ENCODE measurements at places on chromosomes 6 and 20.

- DNase-seq = peak; percentile 55
Observed at GRCh38 chr20:51444467-51444866, 98.1 kb downstream of the NFATC2 start.

GRCh38 chr6:12403947-12404647, 113.9 kb downstream of the EDN1 start:
- DNase-seq = no peak

- DNase-seq = no peak
Observed at GRCh38 chr6:82385102-82385501, 21.5 kb downstream of the TPBG start.

DNA sequence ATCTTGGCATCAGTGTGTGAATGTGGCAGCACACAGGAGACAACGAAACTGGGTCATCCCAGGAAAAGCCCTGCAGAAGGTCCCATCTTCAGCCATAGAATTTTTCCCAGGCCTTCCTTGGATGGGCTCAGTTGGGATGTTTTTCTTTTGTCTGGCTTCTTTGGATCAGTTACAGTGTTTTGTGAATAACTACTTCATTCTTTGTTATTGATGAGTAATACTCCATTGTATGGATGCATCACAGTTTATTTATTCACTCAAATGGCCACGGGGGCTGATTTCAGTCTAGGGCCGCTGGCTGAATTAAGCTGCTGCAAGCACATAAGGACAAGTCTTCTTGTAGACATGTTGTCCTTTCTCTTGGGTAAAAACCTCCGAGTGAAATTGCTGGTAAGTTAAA, 81.3 kb upstream of the CD93 start:
- DNase-seq = no peak

- peak; percentile 20 for DNase-seq
Observed at GRCh38 chr6:118748311-118749062, 97.1 kb upstream of the CEP85L start.

GRCh38 chr6:85465762-85466161, 15.9 kb downstream of the NT5E start:
- DNase-seq = no peak

GRCh38 chr6:15171026-15171425, 74.8 kb upstream of the JARID2 start:
- no peak for DNase-seq

GRCh38 chr6:148864941-148865340, 118.1 kb downstream of the UST start:
- DNase-seq = no peak

DNA sequence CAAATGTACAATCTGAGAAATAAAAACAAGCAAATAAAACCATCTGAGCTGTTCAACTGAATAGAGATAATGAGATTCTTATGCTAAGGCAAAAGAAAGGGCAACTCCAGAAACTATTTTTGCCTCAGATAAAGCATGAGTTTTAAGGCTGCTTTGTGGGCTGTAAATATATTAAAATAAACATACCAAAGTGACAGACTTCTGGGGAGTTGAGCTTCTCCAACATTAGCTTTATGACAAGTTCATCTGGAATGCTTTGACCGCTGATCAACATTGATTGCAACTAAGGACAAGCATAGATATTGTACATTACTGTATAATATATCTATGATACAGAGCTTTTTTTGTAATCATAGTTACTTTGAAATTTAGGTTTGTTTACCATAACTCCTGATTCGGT, 19.3 kb downstream of the AK9 start:
- peak; percentile 54 for DNase-seq

- DNase-seq = no peak
Observed at GRCh38 chr20:50516180-50516934, 6.2 kb downstream of the PTPN1 start.

DNA sequence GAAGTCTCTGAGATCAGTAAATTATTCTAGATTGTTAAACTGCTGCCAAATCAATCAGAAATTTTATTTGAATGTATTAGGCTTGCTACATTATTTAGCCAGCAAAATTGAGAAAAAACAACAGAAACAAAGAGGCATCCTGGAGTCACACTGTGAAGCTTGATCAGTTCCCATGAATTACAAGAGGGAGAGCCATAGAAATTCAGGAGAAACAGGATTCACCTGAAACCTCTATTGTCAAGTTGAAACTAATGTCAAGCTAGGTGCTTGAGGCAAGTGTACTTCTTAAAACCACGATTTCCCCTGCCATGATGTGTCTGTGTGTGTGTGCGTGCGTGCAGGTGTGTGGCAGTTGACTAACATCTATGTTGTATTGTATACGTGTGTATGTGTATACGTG, 439.1 kb upstream of the NOX3 start:
- DNase-seq = no peak

GRCh38 chr6:47697925-47698324, 455 bp upstream of the ADGRF4 start:
- no peak for DNase-seq

- no peak for DNase-seq
Observed at GRCh38 chr6:154814063-154814462, 80.8 kb downstream of the SCAF8 start.

GRCh38 chr6:21887231-21888185, 294.0 kb downstream of the SOX4 start:
- DNase-seq = no peak

GRCh38 chr6:129749749-129750120, 39.8 kb upstream of the ARHGAP18 start:
- peak; percentile 80 for DNase-seq

GRCh38 chr6:41505122-41506049, 40.8 kb upstream of the FOXP4 start:
- DNase-seq = peak; percentile 63

GRCh38 chr6:43769526-43770371, at the start of gene VEGFA:
Gene VEGFA, plus strand, starts transcription at chr6:43770211.
- DNase-seq = peak; percentile 78

- DNase-seq = peak; percentile 96
Observed at GRCh38 chr6:63527658-63528514, 44.4 kb upstream of the LOC128125822 start.

DNA sequence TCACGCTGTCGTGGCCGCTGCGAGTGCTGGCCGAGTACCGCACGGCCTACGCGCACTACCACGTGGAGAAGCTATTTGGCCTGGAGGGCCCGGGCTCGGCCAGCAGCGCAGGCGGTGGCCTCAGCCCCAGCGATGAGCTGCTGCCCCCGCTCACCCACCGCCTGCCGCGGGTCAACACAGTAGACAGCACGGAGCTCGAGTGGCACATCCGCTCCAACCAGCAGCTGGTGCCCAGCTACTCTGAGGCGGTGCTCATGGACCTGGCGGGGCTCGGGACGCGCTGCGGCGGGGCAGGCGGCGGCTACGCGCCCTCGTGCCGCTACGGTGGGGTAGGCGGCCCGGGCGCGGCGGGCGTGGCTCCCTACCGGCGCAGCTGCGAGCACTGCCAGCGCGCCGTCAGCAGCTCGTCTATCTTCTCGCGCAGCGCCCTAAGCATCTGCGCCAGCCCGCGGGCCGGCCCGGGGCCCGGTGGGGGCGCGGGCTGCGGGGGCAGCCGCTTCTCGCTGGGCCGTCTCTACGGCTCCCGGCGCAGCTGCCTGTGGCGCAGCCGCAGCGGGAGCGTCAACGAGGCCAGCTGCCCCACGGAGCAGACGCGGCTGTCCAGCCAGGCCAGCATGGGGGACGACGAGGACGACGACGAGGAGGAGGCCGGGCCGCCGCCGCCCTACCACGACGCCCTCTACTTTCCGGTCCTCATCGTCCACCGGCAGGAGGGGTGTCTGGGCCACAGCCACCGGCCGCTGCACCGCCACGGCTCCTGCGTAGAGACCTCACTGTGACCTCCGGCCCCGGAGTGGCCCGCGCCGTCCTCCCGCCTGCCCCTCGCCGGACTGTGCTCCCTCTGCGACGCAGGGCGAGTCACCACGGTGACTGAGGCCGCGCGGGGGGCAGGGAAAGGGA, 5.7 kb downstream of the TMEM151B start:
- no peak for DNase-seq

DNA sequence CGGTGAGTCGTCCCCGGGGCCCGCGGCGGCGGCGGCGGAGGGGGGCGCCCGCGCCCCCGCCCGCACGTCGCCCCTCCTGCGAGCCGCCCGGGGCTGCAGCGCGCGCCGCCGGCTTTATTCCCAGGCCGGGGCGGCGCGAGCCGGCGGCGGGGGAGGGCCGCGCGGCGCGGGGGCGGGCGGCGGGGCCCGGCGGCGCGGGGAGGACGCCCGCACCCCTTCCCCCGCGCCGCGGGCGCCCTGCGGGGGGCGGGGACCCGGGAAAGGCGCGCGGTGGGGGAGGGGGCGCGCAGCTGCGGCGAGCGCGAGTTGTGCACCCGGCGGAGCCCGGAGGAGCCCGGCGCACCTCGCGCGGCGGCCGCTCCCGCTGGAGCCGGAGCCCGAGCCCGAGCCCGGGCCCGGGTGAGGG, 646 bp downstream of the HMGA1 start:
- no peak for DNase-seq

- DNase-seq = peak; percentile 6
Observed at GRCh38 chr20:54793291-54793992, 318.0 kb downstream of the DOK5 start.

GRCh38 chr20:18742841-18743240, 70.7 kb upstream of the SCP2D1 start:
- no peak for DNase-seq

GRCh38 chr20:1881240-1881835, 13.9 kb upstream of the SIRPA start:
- no peak for DNase-seq

- no peak for DNase-seq
Observed at GRCh38 chr20:23643659-23644058, 5.9 kb upstream of the CST3 start.

GRCh38 chr20:25496165-25496967, 88.9 kb downstream of the GINS1 start:
- no peak for DNase-seq

- no peak for DNase-seq
Observed at GRCh38 chr20:11677428-11677827, 240.3 kb upstream of the BTBD3 start.

GRCh38 chr6:109164331-109164730, 69.0 kb downstream of the CEP57L1 start:
- DNase-seq = no peak

DNA sequence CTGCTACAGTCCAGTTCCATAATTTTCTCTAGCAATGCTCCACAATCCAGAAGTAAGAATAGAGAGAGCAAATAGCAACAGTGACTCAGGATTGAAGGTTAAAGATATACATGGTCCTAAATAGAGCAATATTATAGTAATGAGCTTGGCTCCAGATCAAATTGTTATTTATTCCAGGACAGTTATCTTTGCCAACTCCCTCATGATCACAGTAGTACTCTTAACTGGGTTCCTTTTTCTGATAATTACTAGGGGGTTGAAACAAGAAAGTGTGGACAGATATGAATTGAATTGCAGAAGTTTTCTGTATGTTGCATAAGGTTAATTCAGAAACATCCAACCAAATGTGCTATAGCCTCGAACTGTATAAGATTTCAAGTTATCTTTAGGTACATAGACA, 11.9 kb downstream of the FAM184A start:
- no peak for DNase-seq

- DNase-seq = no peak
Observed at GRCh38 chr6:3455147-3455568, 1.7 kb downstream of the SLC22A23 start.

- no peak for DNase-seq
Observed at GRCh38 chr6:83854001-83854501, 891 bp downstream of the RIPPLY2 start.

- peak; percentile 24 for DNase-seq
Observed at GRCh38 chr6:35522660-35523658, 10.3 kb upstream of the TULP1 start.

GRCh38 chr6:4212588-4212987, 77.2 kb upstream of the ECI2 start:
- DNase-seq = no peak

DNA sequence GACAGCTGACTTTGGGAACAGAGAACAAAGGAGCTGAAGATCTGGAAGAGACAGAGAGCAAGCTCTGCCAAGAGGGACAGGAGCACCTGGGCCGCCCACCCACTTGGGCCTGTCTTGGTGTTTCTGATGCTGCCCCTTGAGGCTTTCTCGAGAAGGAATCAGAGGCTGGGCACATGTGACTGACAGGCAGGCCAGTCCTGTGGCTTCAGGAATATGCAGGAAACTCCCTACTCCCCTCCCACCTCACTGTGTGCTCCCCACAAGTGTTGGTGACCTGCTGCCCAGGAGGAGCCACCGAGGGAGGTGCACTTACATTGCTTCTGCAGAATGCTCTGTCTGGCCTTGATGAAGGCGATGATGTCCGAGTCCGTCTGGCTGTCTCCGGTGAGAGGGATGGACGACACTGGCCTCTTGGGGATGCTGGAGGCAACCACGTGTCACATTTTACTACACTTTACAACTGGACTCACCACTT, 20.9 kb upstream of the KCNK16 start:
- no peak for DNase-seq

GRCh38 chr20:49186535-49187329, 1.4 kb downstream of the STAU1 start:
- DNase-seq = no peak

- peak; percentile 40 for DNase-seq
Observed at GRCh38 chr6:155782739-155783459, 327.3 kb upstream of the NOX3 start.

GRCh38 chr6:35512006-35512405, 690 bp downstream of the TULP1 start:
- no peak for DNase-seq

GRCh38 chr20:54276577-54277169, 68.8 kb downstream of the PFDN4 start:
- no peak for DNase-seq

GRCh38 chr20:13625304-13625979, 13.3 kb downstream of the TASP1 start:
- DNase-seq = no peak

- DNase-seq = no peak
Observed at GRCh38 chr6:116189472-116189871, 63.5 kb upstream of the COL10A1 start.

DNA sequence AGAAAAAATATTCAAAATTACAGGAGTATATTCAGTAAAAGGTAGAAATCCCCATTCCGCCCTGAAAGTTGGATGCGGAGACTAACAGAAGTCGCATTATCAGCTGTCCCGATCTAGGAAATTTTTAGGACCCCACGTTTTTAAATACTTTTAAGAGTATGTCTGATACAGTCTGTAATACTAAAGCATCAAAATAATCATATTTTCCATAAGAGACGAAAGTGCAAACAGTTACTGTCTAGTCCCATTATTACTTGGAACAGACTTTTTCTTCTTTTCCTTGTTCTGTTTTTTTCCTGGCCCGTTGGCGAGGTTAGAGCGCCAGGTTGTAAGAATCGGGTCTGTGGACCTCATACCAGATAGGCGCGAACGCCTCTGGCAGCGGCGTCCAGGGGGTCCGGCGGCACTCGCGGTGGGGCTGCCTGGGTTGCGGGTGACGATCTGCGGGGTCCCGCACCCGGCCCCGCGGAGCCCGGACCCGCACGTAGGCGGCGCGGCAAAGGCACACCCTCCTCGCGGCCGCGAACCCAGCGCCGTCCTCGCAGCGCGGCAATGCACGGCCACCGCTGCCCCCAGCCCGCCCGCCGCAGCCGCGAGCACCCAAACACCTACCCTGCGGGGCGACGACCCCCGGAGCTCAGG, 460 bp downstream of the PLAGL1 start:
- DNase-seq = no peak

DNA sequence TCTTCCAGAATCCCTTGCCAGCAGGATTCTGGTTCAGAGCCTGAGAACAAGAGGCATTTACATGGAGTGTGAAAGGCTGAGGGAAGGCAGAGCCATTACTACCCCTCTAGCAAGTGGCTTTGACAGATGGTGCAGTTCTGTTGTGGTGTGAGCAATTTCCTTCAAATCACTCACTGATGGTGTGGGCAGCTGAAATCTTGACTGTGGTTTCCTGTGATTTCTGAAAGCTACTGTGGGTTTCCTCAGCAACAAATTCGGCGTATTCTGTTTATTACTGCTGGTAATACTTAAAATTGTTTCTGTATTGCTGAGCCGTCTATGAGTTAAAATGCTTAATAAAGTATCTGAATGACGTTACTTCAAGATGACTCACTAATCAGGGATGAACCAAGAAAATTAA, 181.5 kb upstream of the TCF21 start:
- DNase-seq = peak; percentile 93
